Cortex of kidney (tissue), 1 donor: ENCODE measurements at places on chromosomes 7 and 10.

DNA sequence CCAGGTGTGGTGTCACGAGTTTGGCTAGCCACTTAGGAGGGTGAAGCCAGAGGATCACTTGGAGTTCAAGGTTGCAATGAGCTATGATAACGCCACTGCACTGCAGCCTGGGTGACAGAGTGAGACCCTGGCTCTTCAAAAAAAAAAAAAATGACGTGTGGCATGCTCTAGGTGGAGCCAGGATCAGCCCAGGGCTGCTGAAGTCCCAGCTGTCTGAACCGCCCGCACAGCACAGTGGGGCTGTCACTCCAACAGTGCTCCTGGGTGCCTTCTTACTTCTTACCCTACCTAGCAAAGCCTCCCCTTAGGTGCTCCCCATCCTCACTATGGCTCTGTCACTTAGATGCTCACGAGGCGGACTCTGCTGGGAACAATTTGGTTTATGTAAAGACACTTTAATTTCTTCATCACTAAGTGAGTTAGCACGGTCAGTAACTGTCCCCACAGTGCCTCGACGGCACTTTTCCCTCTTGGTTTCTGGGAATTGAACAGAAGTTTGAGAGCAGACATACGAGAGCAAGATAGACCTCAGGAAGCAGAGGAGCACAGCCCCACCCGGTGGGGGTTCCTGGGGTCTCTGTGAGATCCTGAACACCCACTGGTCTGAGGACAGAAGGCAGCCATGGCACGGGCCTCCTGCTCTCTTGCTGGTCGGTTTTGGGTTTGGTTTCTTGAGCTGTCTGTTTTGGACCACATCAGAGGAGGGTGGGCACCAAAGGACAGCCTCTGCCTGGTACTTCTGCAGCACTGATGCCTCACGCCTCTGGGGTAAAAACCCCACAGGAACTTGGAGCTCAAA lies 66.2 kb upstream of the BTBD16 start:
- no peak for DNase-seq

DNA sequence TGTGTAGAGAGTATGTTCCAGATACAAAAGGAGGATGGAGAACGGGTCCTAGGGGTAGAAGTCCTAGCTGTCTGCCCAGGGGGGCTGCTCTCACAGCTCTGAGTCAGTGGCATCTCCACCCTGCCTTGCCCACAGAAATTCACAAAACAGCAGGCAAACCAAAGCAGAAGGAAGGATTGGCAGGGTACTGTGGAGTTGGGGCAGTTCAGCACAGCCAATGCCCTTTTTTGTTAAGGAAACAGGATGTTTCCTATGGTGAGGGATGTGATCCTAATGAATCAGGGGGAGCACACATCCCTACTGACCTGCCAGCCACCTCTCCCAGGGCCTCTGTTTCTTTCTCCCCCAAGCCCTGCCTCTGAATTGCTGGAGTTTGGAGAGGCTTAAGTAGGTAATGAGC lies 457.6 kb downstream of the PLXNA4 start:
- DNase-seq, result no peak

GRCh38 chr10:3848005-3848774 lies 63.2 kb upstream of the KLF6 start:
- no peak for DNase-seq

DNA sequence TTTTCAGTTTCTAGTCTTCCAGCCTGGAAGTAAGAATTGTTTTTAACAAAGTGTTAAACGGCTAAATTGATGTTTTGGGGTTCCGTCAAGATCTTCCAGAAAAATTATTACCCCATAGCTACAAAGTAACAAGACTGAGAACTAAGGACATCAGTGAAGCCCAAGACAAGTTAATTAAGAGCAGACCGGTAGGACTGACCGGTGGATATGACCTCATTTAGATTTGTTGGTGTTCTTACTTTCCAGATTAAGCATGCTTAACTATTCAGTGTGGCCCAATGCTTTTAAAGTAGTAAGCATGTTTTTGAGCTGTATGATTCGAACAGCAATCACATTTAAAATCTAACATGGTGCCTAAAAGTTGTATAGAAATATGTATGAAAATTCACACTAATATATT lies 73.1 kb upstream of the RPA3 start:
- DNase-seq, result no peak

DNA sequence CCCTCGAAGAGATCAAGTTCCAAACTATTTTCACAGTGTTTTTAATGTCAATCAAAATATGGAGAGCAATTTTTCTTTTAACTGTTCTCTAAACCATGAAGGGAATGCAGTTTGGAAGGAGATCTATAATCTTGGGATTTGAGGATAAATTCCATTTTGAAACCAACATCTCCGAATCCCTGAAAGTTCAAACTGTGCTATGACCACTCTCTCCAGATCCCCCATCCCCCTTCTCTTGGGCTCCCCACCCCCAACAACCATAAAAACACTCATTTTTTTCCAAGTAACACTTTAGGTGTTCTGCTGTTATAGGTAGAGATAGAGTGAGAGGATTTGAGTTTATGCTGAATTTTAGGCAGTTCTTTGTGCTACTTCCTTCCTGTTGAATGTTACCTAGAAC lies 1.7 kb downstream of the CALD1 start:
- no peak for DNase-seq

- DNase-seq, result no peak
These were observed 1.2 kb upstream of the ZEB1 start for GRCh38 chr10:31317652-31318381.

DNA sequence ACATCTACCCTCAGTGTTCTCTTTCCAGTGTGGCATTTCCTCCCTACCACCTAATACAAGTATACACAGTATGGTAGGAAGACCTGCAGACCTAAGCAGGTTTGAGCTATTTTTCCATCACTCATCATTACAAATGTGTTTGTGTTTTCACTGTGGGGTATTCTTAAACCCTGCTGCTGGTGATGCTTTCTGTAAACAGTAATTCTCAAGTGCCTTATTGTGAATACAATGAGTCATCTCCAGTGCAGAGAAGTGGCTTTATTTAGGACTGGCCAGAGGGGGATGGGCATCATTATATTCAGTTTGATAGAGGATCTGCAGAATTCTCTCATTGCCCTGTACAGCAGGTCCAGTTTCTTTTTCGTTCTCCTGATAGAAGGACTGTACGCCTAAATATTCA lies 63.7 kb downstream of the GRM8 start:
- DNase-seq, result no peak

- DNase-seq, result no peak
These were observed 36.0 kb upstream of the PAX2 start for GRCh38 chr10:100709146-100710082.

GRCh38 chr7:22482503-22482902 lies 17.5 kb downstream of the STEAP1B start:
- no peak for DNase-seq

- no peak for DNase-seq
These were observed 49.7 kb downstream of the PDK4 start for GRCh38 chr7:95546647-95547046.

DNA sequence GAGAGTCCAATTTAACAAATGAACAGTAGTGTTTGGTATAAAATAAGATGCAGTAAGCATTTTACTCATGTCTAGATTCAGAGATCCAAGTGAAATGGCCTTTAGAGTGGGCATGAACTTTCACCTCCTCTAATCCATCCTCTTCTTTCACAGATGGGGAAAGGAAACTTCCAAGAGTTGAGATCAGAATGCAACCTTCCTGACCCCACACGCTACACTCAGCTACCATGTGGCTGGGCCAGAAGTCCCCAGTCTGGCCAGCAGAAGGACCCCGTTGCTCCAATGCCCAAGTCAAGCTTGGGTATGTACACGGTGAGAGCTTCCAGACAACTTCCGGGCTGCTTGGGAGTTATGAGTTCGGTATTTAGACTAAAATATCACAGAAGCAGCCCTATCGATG lies 228.0 kb downstream of the ELMO1 start:
- no peak for DNase-seq

DNA sequence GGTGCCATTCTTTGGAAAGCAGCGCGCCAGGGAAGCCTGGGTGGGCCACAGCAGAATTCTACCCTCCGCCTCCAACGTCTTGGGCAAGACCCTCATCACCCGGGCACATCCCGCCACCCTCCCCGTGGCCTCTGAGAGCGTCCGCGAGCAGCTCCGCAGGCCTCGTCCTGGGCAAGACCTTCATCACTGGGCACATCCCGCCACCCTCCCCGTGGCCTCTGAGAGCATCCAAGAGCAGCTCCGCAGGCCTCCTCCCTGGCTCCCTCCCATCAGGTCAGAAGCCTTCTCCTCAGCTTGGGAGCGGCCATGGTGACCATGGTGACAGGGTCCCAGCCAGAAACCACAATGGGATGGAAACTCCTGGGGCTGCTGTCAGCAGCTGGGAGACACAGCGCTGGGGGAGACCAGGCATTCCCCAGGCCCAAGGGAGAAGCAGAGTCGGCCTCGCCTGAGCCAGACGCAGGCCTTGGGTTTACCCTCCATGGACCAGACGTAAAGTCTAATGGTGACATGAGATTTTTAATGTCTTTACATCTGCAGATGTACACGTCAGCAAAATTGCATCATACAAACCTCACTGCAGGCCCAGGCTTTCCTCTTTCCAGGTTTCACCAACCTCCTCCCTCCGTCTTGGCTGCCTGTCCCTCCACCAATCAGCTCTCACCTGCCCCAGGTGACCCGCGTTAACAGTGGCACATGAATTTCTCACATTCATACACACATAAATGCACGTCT lies 55.1 kb upstream of the PPP2R2D start:
- DNase-seq, result no peak

DNA sequence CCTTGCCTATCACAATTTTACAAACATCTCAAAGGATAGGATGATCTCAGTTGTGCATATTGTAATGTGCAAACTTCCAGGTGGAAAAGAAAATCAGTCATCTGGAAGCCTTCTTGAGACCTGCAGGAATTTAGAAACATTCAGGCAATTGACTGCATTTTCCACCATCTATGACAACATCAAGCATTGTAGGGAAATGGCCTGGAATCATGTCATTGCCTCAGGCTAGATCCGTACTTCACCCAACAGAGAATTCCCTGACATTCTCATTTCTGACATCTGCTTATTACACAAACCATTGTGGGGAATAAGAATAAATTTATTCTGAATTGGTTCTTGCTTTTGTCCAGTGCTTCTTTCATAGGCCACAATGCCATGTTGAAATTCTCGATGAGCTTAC lies 124.9 kb upstream of the NPVF start:
- no peak for DNase-seq

DNA sequence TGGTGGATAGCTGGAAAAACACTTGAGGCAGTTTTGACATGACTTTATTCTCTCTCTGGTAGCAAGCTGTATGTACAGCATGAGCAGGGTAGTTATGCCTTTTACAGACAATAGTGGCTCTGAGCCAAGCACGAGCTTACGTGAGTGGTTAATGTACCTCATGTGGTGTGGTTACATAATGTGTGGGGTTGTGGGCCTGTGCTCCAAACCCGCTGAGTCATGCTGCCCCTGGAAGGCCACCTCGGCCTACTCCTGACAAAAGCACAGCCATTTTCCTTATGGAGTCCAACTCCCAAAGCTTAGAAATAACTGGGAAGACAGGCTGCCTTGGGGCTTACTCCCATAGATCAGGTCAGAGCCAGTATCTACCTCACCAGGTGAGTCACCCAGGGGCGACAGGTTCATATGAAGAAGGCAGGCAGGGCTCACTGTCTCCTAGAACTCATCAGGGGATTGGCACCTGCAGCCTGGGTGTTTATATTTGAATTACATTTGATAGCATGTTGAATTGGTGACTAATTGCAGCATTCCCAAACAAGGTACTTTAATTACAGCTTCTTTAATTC lies 404.5 kb downstream of the ADRA2A start:
- DNase-seq, result no peak

- no peak for DNase-seq
These were observed 103.6 kb downstream of the DYNC2I1 start for GRCh38 chr7:158959954-158960353.

DNA sequence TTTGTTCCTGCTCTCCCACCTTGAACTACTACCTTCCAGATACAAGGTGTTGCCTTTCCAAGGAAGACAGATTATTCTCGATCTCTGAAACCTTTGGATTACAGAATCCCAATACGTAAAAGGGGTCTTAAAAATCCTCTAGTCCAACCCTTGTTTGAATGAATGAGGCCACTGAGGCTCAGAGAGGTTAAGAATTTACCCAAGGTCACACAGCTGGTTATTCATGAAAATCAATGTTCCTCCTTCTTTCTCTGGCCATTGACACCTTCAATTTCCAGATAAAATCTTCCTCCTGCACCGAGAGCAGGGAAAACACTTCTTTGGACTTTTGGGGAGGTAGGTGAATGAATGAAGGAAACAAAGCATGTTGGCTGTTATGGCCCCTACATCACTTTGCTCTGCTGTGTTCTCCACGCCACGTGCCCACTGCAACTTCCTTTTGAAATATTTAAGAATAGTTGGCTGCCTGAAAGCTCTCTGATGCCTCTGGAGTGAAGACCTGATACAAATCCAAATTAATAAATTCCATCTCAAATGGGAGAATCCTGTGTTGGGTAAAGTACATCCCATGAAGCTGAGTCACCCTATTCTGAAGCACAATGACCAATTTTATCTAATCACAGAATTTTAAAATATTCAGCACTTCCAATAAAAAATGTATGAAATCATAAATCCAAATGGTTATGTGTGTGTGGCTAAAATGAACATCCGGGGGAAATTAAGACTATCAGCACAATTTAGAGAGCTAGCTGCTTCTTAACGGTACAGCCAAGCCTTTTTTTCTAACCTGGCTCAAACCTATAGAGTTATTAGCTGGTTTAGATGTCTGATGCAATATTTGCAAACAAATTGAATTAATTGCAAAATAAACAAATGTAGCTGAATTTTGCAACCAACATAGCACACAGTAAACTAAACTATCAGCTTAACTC lies 7.3 kb downstream of the SVIL start:
- DNase-seq, result no peak

DNA sequence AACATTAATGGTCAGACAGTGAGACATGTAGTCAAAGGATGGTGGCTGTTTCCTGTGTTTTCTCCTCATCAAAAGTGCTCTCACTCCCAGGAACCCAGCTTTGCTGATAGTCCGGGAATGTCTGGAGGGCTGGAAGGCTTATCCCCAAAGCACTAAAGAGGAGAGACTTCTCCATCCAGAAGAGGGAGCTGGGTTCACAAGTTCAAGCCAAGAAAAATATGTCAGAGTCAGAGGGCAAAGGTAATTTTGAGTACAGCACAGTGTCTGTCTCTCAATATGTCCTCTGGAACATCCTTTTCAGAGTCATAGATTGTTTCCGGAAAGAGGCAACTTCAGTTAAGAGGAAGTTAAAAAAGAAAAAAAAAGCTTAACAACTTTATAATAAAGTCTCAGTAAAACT lies 281.5 kb upstream of the PHYHIPL start:
- DNase-seq, result no peak

GRCh38 chr7:16559497-16560179 lies 33.0 kb downstream of the LRRC72 start:
- DNase-seq, result no peak

GRCh38 chr10:107548301-107548700 lies 383.8 kb upstream of the SORCS1 start:
- no peak for DNase-seq

DNA sequence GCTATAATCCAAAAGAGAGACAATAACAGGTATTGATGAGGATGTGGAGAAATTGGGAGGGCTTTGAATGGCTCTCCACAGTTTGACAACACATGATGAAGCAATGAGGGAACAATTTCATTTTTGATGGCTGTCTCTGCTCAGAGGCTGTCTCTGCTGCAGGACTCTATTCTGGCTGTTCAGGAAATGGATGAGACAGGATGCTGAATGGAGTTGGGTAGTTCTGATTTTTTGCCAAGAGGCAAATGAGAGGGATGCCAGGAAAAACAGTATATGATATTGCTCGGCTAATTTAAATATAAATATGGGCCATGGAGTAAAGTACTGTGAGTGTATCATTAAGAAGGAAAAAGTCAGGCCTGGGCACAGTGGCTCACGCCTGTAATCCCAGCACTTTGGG lies 16.8 kb downstream of the APBB1IP start:
- DNase-seq, result no peak

- DNase-seq, result no peak
These were observed 179.4 kb downstream of the ELFN1 start for GRCh38 chr7:1849351-1850041.
